Right ventricle myocardium inferior (tissue), 1 donor: ENCODE measurements at places on chromosomes 11 and 22. TPM values are rescaled to one million over a fixed set of nuclear protein-coding genes. Genes with fewer than 3 reads are reported as not detected.

DNA sequence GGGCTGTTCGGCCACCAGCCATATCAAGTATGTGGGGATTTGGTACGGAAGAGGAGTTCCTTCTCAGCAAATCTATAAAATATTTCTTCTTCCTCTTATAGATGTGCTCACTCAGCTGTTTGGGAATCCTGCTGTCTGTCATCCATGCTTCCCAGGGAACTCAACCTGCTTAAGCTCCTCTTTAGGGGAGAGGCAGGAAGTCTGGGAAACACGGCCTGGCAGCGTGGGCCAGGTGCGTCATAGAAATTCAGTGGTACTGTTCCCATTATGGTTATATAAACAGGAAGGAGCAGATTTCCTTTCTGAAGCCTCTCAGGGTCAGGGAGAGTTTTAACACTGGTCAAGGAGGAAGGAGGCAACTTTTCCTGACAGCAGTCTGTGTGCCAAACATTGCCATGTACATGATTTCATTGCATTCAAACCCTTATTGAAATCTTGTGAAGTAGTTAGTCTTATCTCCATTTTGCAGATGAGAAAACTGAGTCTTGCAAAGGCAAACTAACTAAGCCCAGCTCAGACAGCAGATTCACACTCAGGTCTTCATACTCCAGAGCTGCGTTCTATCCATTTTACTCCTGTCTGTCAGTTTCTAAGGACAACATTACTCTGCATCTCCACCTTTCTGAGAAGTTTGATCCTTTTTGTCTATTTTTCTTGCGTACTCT lies 35.4 kb upstream of the AMOTL1 start:
- peak; percentile 61 for DNase-seq

GRCh38 chr11:35781861-35782470 lies 119.4 kb downstream of the TRIM44 start:
- no peak for DNase-seq

OR8B4 gene
- total RNA-seq, result not detected

GRAMD1B gene
- 17.6 TPM for total RNA-seq

GRCh38 chr22:26887456-26887855 lies 230.1 kb downstream of the MIAT start:
- DNase-seq, result no peak

- no peak for DNase-seq
Observed at GRCh38 chr11:57368106-57368844, 12.7 kb downstream of the PRG3 start.

GRCh38 chr11:111637885-111638284 lies 35.6 kb downstream of the SIK2 start:
- no peak for DNase-seq

DNA sequence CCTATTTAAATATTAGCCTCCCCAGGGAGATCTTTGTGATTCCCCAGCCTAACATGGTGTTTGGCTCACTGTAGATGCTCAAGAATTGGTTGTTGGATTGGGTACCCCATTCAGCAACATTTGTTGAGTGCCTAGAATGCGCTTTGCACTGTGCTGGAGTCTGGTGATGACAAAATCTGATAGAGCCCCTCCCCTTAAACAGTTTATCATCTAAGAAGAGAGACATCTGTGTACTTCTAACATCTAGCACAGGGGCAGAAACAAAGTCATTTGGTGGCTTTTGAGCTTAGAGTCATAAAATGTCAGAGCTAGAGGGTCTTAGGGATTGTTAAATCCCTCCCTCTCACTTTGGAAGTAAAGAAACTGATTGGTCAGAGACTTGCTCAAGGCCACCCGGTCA lies 73.0 kb downstream of the UBASH3B start:
- DNase-seq, result no peak

USP35 gene
- total RNA-seq, result 6.2 TPM

GRCh38 chr11:6061475-6061874 lies 30.9 kb upstream of the OR56A1 start:
- DNase-seq, result no peak

GRCh38 chr22:24463071-24463760 lies 31.9 kb upstream of the UPB1 start:
- DNase-seq, result no peak

DNA sequence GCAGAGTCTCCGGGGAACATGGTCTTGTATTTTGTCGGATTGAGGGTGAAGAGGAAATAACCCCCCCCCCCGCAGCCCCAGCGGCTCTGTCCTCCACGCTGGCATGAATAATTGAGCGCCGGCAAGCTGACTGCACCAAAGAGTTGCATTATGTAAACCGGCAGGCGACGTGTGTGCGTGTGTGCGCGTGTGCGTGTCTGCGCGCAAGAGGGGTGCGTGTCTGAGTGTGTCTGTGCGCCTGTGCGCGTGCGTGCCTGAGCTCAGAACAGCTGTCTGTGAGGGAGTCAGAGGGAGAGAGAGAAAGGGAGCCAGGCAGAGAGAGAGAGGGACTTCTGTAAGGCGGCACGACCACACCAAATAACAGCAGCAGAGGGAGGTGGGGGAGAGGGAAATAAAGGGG lies 94.4 kb downstream of the SCN3B start:
- peak; percentile 87 for DNase-seq

OR52I2 gene
- total RNA-seq, result not detected

DNA sequence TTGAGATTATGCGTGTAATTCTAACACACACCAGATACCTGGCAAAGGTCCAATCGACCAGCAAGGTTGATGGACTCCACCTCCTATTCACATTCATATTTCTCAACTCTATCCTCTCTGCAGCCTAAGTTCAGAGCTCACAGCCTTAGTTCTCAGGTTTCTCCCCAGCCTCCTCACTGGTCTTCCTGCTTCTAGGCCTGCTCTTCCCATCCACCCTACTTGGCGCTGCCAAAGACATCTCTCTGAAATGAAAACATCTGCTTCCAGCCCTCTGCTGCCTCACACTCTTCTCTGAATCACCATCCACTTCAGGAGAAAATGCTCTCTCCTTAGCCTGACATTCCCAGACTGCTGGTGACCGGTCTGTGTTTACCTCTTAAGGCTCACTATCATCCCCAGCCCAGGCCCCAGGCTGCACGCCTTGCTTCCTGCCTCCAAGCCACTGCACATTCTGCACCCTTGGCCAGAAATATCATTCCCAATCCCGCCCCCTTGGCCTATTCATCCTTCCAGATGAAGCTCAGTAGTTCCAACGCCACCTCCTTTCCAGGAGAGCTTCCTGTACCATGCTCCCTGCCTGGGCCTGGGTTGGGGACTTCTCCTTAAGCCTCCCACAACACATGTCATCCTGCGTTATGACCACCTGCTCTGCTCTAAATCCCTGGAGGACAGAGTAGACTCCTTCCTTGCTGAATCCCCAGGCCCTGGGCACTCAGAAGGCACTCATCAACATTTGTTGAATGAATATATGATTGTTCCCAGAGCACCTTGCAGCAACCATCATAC lies 3.5 kb downstream of the ARRB1 start:
- no peak for DNase-seq

DNA sequence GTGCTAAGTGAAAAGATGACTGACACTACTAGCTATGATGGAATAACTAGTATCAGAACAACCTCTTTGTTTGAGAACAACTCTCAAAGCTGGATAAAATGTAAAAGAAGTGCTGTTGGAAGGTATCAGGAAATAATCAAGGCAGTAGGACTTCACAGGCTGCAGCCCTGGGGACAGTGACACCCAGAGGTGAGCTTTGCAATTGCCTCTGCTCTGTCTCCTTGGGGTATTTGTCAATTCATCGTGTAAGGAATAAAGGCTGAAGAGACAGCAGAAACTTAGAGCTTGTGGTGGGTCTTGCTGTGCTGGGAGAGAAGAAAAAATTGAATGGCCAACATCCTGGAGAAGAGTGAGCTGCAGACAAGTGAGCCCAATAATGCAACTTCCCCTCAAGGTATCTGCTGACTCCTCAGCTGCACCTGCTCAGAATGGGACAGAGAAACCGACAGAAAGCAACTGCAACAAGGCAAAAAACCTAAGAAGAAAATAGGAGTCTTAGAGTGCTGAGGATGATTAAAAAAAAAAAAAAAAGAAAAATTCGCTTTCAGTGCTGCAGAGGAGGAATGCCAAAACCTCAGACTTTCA lies 141.1 kb downstream of the RCN1 start:
- DNase-seq, result no peak

OR52A1 gene
- total RNA-seq, result not detected

GAL3ST1 gene
- 0.19 TPM for total RNA-seq

GRCh38 chr11:79276736-79277325 lies 164.0 kb downstream of the TENM4 start:
- no peak for DNase-seq

NDUFC2 gene
- total RNA-seq, result 337 TPM

GRCh38 chr11:117456027-117456720 lies 128.5 kb downstream of the CEP164 start:
- no peak for DNase-seq

GRCh38 chr11:82703226-82703625 lies 30.4 kb downstream of the FAM181B start:
- no peak for DNase-seq

DNA sequence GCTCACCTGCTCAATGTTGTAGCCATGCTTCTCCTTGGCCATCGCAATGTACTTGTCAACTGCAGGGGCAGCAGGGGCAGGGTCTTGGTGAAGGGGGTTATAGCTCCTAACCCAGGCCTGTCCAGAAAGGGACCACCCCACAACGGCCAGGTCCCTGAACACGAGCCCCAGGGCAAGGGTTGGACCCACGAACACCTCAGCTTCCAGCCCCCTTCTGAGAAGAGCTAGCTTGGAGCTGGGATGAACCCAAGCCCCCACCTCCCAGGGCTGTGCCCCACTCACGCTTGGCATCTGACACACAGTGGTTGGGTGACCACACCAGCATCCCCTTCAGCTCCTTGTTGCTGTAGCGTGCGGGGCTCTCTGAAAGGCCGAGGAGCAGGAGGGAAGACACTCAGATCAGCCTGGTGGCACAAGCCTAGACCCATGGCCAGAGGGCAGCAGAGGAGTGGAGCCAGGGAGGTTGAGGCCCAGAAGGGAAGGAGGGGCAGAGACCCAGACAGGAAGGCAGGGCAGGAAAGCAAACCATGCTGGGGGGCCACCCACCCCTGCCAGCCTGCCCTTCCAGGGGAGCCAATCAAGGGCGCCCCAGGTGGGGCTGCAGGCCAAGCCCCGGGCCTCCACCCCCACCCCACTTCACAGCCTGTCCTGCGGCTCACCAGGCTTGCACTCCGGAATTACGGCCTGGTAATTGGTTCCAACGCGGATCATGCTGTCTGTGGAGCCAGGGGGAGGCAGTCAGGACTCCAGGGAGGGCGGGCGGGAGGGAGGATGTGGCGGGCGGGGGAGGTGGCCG lies 1.9 kb downstream of the RCOR2 start:
- DNase-seq, result no peak

DNA sequence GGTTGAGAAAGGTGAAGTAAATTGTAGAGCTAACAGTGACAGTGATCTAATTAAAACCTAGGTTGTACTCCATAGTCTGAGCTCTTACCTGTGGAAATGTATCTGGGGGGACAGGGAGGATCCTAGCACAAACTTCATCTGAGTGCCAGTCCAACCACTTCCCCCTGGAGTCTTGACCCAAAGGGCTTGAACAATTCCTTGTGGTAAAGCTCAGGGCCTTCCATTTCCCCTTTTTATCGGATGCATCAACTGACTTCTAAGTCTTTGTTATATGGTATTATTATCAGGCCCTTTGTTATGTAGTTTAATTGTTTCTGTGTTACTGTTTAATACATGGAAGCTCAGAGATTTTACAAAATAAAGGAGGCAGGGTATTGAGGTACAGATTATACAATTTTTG lies 140.2 kb upstream of the SESN3 start:
- DNase-seq, result no peak

EMID1 gene
- total RNA-seq, result 0.43 TPM

DNA sequence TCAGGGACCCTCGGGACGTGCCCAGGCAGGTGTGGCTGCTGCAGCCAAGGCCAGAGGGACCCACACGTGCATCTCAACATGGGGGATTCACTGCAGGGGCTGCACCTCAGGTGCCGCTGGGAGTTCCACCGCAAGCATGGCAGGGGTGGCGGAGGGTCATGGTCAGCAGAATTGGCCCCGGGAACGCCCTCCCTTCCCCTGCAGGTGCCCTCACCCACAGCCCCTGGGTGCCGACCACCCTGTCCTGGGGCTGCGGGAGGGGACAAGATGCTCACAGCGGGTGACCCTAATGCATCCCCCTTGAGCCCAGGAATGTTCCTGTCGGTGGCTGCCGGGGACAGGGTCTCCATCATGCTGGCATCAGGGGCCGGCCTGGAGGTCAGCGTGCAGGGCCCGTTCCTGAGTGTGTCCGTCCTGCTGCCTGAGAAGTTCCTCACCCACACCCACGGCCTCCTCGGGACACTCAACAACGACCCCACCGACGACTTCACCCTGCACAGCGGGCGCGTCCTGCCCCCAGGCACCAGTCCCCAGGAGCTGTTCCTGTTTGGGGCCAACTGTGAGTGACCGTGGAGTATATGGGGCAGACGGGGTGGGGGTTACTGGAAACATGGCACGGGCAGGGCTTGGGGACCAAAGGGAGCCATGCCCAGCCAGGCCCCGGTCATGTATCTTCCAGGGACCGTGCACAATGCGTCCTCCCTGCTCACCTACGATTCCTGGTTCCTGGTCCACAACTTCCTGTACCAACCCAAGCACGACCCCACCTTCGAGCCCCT lies 5.8 kb downstream of the SUSD2 start:
- DNase-seq, result no peak

GRCh38 chr11:44977493-44977984 lies 26.9 kb upstream of the TP53I11 start:
- no peak for DNase-seq

- peak; percentile 74 for DNase-seq
Observed at GRCh38 chr11:108115500-108116140, 5.7 kb upstream of the ACAT1 start.

TMPRSS6 gene
- total RNA-seq, result not detected

- DNase-seq, result no peak
Observed at GRCh38 chr11:94533696-94534630, 9.8 kb upstream of the FUT4 start.

DNA sequence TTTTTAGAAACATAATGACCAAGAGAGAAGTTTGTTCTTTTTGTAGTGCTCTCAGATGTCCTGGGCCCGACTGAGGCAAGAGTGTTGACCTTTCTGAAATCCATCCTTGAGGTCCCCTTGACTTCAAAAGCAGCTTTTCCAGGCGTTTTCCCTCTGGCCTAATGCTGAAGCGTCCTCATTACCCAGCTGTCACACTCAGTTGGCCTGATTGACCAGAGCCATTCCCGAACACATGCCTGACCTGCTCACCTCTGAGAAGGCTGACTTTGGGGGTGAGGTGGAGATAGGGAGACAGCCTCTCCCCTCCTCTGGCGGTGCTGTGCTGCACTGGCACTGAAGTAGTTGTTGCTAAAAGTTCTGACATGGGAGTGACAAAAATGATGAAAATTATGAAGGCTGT lies 66.9 kb downstream of the ALX4 start:
- no peak for DNase-seq
